Tongue (tissue), 3 donors: ENCODE measurements at places on chromosomes 16 and 17.

DNA sequence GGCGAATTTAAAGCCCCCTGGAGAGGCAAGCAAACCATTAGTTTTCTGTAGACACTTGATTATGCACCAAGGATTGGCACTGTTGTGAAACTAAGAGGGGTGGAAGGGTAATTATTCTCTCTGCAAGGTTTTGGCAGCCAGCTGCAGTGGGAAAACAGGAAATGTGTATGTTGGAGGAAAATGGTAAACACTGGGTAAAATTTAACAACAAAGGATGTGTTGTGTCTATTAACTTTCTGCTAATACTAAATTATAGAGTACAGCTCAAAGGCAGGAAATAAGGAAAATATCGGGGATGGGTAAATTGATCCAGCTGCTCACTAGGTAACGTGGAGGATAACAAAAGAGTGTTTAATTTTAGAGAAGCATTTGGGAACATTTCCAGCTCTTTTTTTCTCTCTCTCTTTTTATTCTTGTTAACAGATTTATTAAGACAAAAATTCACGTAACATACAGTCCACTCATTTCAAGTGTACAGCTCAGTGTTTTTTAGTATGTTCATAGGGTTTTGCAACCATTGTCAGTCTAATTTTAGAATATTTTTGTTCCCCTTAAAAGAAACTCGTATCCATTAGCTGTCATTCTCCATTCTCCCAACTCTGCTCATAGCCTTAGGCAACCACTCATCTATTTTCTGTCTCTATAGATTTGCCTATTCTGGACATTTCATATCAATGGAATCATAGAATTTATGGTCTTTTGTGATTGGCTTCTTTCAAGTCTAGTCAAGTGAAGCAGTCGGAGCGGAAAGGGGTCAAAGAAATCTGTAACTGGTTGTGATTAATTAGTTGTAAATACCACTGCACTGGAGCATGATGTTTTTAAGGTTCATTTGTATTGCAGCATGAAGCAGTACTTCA, 41.8 kb downstream of the TANGO6 start:
- no peak for DNase-seq

DNA sequence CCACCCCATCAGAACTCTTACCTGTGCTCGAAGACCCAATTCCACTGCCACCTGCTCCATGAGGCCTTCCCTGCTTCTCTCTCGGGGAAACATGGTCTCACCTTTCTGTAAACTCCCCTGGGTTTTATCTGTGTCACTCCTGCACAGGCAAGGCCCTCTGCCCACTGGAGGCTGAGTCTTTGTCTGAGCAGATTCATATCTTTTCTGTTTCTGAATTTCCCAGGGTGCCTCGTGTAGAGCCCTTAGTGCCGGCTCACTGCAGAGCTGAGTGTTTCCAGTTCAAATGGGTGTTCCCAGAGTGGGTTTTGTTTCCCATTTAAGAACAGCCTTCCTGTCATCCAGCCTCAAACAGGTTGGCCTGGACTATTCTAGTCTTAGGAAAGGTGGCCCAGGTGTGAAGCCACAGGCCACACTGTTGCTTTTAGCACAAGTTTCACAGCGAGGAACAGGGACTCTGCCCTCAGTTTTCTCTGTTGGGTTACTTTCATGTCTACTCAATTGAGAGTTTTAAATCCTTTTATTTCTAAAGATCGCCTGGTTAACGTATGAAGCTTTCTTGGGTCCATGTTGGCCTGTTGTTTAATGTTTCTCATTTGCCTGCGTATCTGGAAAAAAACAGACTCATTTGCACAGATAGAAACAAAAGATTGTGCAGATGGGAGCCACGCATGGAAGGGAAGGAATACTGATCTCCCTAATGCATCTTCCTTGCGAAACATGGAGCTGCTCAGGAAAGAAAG, 228.7 kb downstream of the MSI2 start:
- no peak for DNase-seq

- peak; percentile 73 for DNase-seq
Measured at GRCh38 chr16:85328676-85329058, 216.4 kb upstream of the CIBAR2 start.

DNA sequence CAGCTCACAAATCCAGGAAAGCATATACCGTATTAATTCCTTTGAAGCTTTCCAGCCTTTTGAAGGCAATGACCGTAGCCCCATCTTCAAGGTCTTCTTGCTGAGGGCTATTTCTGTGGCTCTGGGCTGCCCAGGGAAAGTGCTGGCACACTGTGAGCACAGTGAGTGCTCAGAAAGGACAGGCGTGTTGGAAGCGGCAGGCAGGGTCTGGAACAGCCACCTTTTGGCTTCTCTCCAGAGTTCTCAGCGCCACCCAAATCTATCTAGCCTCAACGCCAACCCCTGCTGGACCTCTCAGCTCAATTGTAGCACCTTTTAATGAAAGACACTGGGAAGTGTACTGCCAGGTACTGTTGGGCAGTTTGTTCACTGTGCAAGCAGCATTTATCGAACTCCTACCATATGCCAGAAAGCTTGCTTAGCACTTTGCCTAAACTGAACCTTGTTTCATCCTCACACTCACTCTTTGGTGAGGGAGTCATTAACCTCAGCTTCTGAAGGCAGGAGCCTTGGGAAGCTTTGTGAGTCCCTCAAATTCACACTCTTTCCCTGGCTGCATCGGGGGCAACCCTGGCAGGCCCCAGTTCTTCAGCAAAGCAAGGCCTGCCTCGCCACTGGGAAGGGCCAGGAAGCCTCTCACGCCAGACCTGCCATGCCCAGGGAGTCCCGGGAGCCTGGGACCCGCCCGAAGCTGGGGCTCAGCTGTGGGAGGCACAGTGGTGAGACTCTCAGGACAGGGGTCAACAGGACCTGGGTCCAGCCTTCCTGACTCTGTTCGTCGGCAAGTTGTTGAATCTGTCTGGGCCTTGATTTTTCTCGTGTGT, 13.5 kb upstream of the CIBAR2 start:
- peak; percentile 44 for DNase-seq

GRCh38 chr17:64773836-64774761, 112.0 kb upstream of the SMURF2 start:
- peak; percentile 40 for DNase-seq
